ENCODE measurements at places on chromosomes 12 and 14.

DNA sequence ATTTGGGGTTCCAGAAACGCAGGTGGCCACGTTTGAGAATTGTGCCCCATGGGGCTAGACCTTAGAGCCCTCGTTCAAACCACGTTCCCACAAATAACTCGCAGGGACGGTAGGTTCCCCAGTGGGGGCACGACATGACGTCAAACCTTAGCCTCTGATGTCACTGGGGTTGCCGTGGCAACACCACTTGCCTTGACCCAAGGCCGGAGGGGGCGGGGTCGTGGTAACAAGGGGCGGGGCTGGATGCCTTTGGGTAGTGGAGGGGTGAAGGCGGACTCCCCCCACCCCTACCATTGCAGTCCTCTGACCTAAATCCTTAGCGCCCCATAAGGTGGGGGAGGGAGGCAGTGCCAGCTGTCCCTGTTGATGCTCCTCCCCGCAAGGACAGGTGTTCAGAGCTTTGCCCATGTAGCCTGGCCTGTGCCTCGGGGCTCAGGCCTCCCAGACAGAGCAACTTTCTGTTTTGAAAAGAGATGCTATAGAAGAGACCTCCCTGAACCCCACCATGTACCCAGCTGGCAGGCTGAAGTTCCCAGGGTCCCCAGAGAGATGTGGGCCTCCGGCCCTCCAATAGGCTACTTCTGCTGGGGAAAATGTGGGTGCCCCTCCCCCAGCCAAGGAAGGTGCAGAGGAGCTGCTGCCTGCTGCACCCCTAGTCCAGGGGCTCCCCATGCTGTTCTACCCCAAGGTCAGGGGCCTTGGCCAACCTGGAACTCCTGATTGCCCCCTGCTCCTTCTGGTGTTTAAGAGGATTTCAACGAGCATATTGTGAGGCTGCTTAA lies 1.9 kb downstream of the FAM222A start:
- no peak for DNase-seq

DNA sequence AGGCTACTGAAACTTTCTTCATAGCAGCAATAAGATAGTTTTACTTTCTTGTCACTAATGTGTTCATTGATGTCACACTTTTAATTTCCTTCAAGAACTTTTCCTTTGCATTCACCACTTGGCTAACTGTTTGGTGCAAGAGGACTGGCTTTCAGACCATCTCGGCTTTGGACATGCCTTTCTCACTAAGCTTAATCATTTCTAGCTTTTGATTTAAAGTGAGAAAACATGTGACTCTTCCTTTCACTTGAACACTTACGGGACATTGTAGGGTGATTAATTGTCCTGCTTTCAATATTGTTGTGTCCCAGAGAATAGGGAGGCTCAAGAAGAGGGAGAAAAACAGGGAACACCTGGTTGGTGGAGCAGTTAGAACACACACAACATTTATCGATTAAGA lies 41.9 kb downstream of the IFNG start:
- no peak for DNase-seq

DNA sequence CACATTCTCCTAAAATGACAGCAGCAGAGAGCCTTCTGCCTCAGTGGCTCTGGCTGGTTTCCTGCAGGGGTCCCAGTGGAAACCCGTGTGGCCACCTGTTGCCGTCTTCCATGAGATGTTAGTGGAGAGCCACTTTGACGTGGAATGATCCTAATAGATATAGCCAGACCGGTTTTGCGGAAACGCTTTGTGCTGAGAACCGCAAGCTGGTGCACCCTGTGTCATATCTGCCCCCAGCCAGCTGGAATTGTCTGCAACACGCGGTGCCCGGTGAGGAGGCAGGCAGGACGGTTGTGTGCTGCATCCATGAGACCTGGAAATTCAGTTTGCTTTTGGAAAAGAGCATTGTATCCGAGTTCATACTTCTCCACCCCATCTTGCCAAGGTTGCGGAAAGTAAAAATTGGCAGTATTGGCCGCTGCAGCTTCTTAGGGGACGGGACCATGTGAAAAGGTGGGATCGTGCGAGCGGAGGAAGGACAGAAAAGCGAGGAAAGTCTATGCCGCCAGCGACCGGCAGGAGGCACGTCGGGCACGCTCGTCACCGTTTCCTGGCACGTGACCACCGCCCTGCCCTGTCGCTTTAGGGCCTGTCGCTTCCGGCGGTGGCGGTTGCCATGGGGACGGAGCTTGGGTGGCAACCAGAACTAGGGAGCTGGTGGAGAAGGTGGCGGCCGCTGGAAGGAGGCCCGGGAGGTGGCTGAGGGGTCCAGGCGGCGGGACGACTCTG lies at the start of gene CFAP251:
Gene CFAP251, plus strand, starts transcription at position 643 of the 729 bp plus-strand sequence. CDS start 2,714 bp downstream, outside the sequence.
- peak; percentile 94 for DNase-seq

GRCh38 chr12:52198454-52199215 lies 6.8 kb upstream of the KRT80 start:
- DNase-seq, result no peak

DNA sequence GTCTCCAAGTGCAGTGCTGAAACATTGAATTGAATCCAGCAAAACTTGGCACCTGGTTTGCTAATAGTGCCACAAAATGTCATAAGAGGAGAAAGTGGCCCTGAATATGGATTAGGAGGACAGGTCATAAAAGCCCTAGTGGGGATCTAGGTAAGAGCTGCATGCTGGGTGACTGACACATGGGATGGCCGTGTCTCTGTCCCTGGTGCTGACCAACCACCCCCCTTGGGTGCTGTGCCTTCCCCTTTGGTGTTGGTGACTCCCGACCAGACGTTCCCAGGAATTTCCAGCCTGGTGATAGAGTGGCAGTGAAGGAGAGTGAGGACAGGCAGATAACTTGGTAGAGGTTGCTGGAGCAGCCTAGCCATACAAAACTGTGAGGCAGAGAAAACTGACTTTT lies 142.8 kb downstream of the VRK1 start:
- no peak for DNase-seq

DNA sequence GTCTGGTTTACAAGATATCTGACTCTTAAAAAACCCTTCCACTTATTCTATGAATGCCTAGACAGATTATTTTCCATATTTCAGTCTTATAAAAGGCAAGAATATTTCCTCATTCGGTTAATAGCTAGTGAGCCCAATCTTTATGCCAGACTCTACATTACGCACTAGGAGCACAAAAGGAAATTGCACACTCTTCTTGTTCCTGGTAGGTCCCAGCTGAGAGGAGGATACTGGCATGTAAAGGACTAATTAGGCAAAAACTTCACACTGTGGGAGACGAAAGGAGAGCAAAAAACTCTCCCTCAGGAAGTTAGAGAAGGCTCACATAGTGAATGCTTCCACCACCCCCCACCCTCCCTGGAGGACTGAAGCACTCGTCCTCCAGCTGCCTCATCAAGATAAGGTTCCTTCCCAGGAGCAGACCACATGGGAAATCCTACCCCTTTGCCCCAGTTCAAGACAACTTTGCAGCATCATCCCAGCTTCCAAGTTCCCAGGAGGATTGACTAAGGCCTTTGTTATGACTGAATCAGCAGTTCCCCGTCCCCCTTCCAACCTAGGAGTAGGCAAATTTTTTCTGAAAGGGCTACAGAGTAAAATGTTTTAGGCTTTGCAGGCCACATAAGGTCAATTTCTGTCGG lies 14.5 kb downstream of the CAPZA3 start:
- no peak for DNase-seq

- DNase-seq, result no peak
Measured at GRCh38 chr12:111506260-111506659, 92.9 kb downstream of the ATXN2 start.

- peak; percentile 91 for DNase-seq
Measured at GRCh38 chr12:124466216-124467128, 100.9 kb downstream of the NCOR2 start.

GRCh38 chr14:24988760-24989159 lies 61.2 kb downstream of the STXBP6 start:
- DNase-seq, result no peak

DNA sequence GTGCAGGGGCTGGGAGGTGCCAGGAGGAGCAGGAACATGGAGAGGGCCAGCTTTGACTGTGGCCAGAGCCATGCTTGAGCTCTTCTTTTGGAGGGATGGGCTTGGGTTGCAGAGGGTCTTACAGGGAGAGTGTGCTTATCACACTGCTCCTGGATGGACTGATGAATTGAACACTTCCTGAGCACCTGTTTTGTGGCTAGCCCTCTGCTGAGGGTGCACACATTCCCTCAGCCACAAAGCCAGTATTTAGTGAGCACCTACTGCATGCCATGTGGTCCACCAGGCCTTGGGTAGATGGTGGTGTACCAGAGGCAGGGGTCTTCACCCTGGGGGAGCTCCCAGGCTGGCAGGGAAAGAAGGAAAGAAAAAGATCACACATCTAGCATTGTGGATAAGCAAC lies 118.9 kb downstream of the SLC25A47 start:
- DNase-seq, result no peak

DNA sequence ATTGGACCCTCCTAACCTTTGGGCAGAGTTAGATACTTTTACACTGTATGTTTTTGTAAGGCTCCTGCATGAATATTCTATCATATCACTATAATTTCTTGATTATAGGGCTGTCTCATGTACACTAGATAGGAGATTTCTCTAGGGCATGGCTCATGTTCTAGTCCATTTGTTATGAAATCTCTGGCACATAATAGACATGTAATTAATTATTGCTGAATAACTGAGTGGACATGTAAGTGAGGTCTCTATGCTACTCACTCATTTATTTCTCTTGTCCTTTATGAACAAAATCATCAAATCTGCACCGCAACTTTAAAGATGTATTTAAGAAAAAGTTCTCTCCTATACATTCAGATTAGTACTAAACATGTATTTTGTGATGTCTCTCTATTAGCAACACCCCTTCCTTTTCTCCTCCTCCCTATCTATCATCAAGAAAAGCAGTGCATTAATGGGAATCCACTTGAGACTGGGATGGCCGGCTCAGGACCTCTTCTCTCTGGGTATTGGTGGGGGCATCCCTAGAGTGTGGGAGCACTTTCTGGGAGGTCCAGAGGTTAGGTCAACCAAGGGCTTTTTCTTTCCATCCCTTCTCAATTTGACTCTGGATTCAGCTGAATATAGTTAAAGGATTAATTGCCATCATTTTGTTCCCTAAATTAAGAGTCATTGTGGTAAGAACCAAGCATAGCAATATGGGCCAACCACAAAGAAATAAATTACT lies 168.0 kb upstream of the HMGA2 start:
- no peak for DNase-seq

DNA sequence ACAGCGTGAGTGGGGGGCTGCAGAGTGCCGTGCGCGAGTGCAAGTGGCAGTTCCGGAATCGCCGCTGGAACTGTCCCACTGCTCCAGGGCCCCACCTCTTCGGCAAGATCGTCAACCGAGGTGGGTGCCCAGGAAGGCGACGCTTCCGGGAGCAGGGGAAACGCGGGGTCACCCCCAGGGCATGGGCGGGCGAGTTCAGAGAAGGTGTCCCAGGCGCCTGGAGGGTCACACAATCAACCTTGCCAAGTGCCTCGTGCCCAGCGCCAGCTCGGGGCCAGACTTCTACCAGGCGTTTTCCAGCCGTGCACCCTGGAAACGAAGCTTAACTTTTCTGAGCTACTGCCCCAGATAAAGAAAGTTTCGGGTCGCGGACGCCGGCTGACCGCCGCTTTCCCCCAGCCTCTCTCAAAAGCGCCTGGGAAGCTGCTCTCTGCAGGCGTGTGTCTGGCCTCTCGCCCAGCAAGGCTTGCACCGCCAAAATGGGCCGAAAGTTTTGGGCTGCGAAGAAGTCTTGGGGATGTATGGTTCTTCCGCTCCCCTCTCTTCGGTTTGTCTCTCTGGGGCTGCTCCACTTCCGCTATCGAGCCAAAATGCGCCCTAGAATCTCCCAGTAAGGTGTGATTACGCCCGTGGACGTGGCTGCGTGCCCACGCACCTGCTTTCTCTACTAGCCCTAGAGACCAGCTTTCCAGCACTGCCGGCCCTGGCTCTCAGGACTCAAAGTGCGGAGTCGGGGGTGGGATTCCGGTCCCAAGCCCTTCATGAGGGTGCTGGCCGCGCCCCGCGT lies 1.7 kb downstream of the WNT1 start:
- no peak for DNase-seq

GRCh38 chr14:75084513-75084912 lies 15.1 kb downstream of the ZC2HC1C start:
- no peak for DNase-seq

DNA sequence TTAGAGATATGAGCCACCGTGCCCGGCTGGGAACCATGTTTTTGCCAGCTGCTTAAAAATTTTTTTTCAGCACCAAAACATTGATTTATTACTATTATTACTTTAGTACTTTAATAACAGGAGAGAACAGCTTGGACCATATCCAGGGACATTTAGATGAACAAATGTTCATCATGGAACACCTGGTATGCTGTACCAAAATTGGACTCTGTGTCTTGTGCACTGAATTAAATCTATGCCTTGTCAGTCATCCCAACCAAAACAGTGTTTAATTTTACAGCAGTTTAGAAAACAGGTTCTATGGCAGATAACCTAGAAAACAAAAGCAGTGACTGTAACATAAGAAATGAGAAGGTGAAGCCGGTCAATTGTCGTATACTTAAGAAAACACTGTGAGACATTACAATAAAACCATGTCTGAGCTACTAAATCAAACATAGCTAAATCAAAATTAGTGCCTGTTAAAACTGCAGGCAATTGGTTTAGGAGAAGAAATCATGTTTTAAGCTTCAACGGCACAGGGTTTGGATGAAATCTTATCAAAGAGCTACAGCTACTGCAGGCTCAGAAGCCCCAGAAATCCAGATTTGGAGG lies 58.2 kb upstream of the PYGL start:
- no peak for DNase-seq

- DNase-seq, result no peak
Measured at GRCh38 chr12:40153432-40153831, 47.6 kb upstream of the SLC2A13 start.

DNA sequence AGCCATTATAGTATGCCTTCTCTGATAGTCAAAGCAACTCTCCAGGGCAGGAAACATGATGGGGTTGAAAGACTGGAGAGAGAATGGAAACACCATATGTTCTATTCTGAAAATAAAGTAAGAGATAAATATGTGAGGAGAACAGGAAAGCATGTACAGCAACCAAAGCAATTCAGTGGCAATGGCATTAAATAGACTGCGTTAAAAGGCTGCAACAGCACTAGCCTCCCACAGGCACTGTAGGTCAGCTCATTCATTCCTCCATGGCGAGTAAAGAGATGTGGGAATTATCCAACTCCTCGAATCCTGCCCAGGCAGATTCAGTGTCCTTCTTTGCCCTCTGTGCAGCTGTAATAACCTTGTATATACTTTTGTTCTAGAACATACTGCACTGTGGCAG lies 43.8 kb downstream of the ANO6 start:
- DNase-seq, result no peak

DNA sequence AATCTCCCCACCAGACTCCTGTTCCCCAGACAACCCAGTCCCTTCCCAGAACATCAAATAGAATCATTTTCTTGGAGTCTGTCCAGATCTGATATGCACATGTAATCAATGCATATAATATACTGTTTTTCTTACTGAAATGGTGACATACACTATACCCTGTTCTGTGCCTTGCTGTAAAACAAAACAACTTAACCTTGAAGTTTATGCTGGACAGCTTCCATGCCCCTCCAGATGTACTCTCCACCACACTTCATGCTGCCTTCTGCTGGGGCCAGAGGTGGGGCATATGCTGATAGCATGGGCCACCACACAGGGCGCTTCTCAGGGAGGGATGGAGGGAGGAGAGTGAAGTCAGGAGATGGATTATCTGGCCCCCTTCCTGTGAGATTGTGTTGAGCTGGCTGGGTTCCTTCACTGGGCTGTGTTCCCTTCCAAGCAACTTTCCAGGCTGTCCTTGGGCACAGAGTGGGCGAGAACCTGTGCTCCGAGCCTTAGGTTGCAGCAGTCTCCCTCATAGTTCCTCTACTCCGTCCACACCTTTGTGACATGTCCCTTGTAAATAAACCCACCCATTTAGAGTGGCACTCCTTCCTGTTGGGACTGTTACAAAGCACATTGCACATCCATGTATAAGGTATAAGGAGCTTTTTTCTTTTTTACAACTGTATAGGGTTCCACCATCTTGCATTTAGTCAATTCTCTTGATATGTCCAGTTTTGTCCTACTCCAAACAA lies 77.6 kb upstream of the RIC8B start:
- no peak for DNase-seq

Data from CD4-positive, alpha-beta T cell treated with Interleukin-2 at 100 ng/mL for 4 hours (primary cell).